ENCODE measurements at places on chromosomes 2 and 18.

GRCh38 chr2:157432475-157433106 is 11.3 kb downstream of the CYTIP start:
- no peak for DNase-seq

GRCh38 chr2:88190808-88191721 is 20.9 kb downstream of the THNSL2 start:
- DNase-seq = no peak

- DNase-seq = no peak
Measured at GRCh38 chr2:190551928-190552327, 17.4 kb upstream of the NEMP2 start.

DNA sequence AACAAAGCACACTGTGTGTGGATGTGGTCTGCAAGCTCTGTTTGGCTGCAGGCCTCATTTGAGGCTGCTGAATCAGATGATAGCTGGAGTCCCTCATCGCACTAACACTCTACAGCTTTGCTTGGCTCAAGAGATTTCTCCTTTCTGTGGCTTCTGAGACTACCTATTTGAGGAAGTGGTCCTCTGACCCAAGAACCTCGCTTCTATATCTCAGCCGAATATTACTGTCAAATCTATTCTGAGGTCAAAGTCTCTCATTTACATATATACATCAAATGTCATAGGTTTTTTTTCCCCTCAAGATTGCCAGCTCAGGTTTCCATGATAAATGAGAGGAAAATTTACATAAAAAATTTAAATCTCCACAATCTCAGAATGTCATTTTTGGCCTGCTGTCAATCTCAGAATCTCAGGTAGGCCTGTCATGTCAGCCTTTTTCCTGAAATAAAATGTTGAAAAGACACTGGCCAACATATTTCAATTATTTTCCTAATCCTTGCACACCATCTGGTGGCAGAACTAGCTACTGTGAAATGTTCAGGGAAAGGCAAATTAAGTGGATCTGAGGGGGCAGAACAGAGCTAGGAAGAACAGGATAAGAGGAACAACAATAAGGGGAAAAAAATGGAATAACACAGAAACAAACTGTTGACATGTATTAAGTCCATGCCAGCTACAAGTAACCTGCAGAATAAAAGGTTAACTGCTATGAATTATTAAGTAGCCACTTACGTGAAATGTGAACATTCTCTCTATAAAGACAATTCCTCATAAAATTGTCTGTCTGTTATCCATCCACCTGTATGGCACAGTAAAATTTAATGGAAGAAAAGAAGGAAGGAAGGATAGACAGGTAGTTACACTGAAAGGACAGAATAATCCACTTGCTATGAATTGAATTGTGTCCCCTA is 39.3 kb downstream of the AP1S3 start:
- DNase-seq = peak; percentile 49

DNA sequence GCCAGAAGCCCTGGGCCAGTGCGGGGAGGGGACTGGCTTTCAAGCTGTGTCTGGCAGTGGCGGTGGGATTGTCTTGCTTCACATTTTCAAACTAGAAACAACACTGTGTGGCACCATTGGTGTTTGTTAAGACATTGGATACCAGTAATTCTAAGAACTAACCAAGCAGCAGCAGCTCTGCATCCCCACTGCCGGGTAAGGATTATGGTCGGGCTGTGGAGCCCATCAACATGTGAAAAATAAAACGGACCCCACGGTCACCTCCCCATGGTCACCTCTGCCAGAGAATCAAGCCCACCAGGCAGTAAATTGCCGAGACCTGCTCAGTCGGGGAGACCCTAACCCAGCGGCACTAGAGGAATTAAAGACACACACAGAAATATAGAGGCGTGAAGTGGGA is 65.3 kb downstream of the C18orf63 start:
- DNase-seq = no peak

DNA sequence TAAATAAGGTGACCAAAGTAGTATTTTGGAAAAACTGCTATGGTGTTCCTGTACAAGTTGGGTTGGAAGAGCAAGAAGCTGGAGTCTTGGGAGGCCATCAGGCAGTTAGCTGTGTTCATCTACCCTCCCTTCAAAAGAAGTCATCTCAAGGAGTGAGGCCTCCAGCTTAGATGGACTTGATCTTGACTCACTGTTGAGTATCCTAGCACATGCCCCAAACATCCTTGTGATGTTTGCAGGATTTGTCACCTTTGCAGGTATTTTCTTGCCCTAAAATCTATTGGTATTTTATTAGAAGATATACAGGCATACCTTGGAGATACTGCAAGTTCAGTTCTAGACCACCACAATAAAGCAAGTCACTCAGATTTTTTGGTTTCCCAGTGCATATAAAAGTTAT is 30.2 kb downstream of the RNMT start:
- no peak for DNase-seq

DNA sequence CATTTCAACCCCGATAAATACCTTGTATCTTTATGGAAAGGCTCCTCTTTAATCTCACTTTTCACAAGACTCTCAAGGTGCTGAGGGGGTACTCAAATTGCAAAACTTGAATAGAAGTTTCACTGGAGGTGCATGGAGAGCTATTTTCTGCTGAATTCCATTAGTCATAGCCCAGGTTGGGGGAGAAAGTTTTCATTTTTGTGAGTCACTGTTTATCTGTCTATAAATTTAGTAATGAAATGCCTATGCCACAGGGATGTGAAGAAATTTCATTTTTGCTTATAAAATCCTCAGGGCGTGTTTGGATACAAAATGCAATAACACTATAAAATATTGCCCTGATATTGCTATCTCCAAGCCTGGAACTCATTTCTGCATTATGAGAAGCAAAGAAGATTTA is 346.3 kb downstream of the LRATD1 start:
- peak; percentile 10 for DNase-seq

- DNase-seq = peak; percentile 75
Measured at GRCh38 chr2:163345795-163346573, 389.8 kb downstream of the FIGN start.

DNA sequence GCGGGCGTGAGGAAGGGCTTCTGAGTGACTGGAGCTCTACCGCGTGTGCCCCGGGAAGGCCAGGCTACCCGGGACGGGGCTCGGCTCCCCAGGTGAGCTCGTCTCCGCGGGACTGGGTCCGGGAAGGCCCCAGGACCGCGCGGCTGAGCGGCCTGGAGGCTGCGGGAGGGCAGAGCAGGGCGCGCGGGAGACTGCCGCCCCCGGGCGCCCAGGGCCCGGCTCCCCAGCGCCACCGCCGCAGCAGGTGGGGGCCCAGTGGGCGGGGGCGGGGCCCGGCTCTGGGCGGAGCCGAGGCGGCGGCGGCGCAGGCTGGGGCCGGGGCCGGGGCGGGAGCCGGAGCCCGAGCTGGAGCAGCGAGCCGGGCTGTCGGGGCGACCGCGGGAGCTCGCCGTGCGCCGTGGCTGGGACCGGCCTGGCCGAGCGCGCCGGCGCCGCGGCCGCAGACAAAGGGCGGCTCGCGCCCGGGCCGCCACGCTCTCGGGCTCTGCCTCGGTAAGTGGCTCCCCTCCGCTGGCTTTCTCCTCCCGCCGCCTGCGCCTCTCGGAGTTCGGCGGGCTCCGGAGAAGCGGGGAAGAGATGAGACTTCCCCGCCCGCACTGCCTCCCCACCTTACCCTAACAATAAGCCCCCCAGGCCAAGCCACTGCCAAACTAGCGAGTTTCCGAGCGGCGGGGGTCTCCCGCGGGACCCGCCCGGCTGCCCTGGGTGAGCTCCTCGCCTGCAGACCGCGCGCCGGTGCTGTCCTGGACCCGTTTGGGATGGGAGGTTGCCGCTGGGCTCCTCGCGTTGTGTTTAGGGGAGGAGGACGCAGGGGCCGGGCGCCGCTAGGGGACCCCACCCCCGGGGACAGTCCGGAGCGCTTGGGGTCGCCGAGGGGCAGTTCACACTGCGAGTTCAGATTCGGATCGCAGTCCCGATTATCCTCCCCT is at the start of gene MAPK4:
Gene MAPK4, plus strand, starts transcription at position 336 of the 929 bp plus-strand sequence. CDS start 103,872 bp downstream, outside the sequence.
- peak; percentile 50 for DNase-seq

GRCh38 chr2:113219889-113220641 is 46.3 kb downstream of the PSD4 start:
- DNase-seq = no peak

- peak; percentile 92 for DNase-seq
Measured at GRCh38 chr2:20578895-20579825, 71.7 kb downstream of the HS1BP3 start.

DNA sequence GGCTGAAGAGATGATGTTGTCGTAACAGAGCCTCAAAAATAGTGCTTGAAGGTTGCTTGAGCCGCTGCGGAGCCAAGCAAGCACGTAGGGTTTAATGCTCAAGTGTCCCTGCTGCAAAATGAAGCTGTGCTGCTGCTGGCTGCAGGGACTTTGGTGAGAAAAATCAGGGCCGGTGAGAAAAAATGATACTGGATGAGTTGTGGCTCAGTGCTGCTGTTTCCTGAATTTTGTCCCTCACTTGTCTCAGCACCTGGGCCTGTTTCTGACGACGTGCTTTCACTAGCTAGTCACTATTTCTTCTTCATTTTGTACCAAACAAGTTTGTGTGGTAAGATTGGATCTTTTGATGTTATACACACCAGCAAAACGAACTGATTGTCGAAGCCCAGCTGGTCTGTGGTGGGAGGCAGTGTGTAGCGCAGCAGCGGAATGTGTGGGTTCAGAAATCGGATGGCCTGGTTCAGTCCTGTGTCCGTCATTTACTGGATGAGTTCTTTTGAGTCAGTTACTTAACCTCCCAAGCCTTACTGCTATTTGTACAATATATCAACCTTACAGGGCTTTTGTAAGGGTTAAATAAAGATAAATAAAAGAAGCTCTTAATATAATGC is 172.8 kb upstream of the FOSL2 start:
- DNase-seq = no peak

- no peak for DNase-seq
Measured at GRCh38 chr18:48600456-48601090, 61.7 kb downstream of the CTIF start.

DNA sequence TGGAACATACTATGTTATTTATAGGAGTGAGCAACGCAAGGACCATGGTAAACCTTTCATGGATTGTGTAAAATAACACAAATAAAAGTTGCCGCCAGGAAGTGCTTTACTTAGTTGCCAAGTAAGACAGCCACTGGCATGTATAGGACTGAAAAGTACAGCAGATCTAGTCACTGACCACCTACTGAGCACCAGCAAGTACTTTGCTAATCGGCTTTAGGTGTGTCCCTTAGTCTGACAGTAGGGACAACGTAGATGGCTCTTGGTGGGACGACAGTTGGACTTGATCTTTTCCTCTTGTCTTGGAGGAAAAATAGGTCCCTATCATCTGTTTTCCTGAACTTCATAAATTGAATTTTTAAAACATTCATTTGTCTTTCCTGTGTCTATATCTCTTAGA is 13.6 kb upstream of the CXXC1 start:
- no peak for DNase-seq

DNA sequence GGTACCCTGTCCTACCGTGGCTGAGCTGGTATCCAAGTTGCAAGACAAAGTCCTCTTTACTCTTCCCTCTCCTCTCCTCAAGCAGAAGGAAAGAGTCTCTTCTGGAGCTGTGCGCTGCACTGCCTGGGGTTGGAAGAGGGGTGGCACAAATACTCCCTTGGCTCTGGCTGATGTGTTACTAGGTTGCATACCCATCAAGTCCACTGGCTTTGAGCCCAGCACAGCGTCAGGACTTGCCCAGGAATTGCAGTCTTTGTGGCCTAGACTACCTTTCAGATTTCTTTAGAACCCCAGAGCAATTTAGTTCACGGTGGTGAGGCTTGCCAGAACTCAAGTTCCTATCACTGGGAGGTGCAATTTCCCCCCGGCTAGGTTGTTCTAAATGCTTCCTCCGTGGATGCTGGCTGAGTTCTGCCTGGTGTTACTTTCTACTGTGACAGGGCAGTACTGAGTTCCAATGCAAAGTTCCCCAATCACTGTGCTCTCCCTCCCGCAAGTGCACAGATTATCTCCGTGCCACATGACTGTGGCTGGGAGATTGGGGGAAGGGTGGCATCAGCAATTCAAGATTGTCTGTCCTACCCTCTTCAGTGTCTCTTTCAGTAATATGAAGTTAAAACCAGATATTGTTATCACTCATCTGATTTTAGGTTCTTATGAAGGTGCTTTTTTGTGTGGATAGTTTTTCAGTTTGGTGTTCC is 13.4 kb downstream of the MYO3B start:
- DNase-seq = no peak

GRCh38 chr18:23183411-23184150 is 48.3 kb downstream of the CABLES1 start:
- DNase-seq = no peak

DNA sequence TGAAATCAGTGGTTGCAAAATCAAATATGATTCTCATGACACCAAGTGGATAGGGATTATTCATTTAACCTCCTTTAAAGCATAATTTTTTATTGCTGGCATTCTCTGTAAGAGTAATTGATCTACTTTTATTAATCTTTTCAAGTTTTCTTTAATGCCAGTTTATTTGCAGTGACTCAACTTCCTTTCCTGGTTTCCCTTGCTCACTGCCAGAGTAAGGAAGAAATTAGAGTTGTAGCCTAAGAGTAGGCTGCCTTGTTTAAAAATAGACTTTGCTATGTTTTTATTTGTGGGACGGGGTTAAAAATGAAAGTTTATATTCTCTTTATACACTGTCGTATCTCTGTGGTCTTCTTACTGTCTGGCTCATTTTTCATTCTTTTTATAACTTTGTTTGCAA is 148.6 kb downstream of the WDR7 start:
- DNase-seq = no peak

DNA sequence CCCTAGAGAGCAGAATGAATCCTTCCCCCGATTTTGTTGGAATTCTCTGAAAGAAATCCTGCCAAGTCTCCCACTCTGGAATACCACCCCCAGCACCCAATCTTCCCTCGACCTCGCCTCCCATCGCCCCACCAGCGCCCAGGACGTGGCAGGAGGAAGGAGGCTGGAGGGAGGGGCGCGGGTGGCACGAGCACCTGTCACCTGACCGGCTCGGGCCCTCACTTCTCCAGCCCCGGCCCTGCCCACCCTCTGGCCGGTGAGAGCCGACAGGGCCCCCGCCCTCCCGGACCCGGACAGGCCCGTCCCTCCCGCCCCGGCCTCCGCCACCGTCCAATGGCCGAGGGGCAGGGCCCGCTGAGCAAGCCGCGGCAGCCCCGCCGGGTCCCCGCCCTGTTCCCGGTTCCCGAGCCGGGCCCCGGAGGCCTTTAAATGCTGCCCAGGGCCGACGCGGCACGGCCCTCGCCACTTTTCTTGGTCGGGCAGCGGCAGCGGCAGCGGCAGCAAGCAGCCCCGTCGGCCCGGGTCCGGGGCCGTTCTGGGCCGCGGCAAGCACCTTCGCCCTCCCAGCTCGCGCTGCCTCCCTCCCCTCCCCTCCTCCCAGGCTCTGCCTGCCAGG is at the start of gene LGALSL:
Gene LGALSL, plus strand, starts transcription at position 393 of the 616 bp plus-strand sequence. CDS start 384 bp downstream, outside the sequence.
- peak; percentile 74 for DNase-seq

DNA sequence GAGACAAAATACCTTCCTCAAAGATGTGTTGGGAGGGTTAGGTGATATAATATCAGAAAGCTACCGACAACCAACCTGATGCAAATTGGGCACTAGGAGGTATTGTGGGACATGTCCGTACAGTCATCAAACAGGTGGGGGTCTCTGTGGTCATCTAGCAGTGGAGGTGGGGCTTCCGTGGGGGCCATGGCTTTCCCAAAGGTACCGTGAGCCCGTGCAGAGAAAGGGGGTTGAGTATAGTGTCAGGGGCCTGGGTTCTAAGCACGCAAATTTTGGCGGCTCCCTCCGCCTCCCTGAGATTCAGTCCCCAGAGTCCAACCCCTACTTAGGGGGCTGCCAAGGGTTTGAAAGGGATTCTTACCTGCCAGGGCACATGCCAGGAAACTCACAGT is 32.6 kb downstream of the HJURP start:
- DNase-seq = no peak

GRCh38 chr18:29181151-29181901 is 1004.4 kb upstream of the CDH2 start:
- DNase-seq = no peak

GRCh38 chr2:94984964-94985575 is 40.4 kb upstream of the MAL start:
- DNase-seq = no peak

GRCh38 chr2:180507028-180507427 is 473.4 kb upstream of the UBE2E3 start:
- DNase-seq = no peak
